ENCODE measurements at places on chromosomes 12 and 14.

GRCh38 chr12:117388951-117389446 lies 27.6 kb upstream of the NOS1 start:
- no peak for DNase-seq

DNA sequence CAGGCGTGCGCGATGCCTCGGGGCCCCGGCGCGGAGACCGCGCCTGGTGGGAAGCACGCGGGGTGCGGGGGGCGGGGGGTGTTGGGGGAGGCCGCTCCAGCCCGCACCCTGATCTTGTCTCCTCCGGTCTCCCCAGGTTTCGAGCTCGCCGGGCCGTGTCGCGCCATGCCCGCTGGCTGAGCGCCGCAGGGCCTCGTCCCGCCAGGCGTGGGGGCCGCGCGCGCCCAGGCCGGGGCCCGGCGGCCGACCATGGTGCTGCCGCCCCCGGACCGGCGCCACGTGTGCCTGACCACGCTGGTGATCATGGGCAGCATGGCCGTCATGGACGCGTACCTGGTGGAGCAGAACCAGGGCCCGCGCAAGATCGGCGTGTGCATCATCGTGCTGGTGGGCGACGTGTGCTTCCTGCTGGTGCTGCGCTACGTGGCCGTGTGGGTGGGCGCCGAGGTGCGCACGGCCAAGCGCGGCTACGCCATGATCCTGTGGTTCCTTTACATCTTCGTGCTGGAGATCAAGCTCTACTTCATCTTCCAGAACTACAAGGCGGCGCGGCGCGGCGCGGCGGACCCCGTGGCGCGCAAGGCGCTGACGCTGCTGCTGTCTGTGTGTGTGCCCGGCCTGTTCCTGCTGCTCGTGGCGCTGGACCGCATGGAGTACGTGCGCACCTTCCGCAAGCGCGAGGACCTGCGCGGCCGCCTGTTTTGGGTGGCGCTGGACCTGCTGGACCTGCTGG lies 2.4 kb downstream of the TMEM121 start:
- no peak for DNase-seq

- DNase-seq, result no peak
Measured at GRCh38 chr12:5590316-5590715, 158.4 kb downstream of the NTF3 start.

GRCh38 chr14:99578541-99579101 lies 25.4 kb downstream of the CCDC85C start:
- DNase-seq, result no peak

DNA sequence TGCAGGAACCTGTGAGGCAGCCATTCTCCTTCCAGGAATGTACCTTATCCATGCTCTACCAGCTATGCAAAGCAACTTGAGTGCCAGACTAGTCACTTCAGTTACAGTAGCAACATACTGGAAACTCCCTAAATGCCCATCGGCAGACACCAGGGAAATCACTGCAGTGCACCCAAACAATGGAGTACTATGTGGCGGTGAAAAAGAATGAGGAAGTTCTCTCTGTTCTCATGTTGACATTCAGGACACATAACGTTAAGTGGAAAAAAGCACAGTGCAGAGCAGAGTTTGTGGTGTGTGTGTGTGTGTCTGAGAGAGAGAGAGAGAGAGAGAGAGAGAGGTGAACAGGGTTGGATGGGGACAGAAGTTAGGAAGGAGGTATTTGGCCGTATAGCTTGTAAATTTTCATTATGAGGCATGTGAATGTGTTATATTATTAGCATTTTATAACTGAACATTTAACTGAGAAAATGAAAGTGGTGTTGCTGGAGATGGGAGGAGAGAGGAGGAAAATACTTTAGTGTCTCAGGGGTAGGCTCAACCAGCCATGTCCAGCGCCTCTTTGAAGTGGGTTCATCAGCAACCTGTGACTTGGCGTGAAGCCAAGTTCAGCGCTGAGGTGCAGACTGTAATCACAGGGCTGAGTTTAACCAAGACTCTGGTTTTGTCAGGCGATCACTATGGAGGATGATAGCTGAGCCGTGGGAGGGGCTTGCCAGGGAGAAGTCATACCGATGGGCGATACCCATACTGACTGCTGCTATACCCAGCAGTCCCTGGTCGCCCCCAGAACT lies 17.3 kb downstream of the TNFAIP2 start:
- no peak for DNase-seq

DNA sequence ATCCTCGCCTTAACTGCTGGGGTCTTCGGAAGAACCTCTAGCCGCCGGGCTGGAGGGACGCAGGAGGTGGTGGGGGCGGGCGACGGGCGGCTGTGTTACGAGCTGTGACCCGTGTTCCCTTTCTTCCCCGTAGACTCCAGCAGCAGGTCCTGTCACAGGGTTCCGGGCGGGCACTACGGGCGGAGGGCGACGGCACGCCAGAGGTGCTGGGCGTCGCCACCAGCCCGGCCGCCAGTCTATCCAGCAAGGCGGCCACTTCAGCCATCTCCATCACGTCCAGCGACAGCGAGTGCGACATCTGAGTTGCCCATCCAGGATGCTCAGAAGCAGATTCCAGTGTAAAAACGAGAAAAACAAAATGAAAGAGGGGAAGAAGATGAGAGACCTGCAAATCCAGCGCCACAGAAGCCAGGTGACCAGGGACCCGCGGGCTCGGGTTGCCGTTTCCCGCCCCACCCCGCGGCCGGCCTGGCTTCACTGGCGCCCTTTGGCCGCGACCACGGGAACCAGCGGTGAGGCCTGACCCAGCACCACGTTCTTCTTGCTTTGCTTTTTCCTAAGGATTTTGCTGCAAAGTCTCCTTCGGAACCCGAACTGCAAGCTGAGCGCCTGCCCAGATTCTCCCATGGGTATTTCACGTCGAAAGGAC lies 2.1 kb downstream of the SIX6 start:
- no peak for DNase-seq

- DNase-seq, result peak; percentile 42
Measured at GRCh38 chr14:67636361-67636919, 16.7 kb downstream of the ARG2 start.

GRCh38 chr12:20442322-20442721 lies 74.0 kb downstream of the PDE3A start:
- DNase-seq, result no peak

GRCh38 chr12:67327466-67327865 lies 58.3 kb downstream of the CAND1 start:
- no peak for DNase-seq

DNA sequence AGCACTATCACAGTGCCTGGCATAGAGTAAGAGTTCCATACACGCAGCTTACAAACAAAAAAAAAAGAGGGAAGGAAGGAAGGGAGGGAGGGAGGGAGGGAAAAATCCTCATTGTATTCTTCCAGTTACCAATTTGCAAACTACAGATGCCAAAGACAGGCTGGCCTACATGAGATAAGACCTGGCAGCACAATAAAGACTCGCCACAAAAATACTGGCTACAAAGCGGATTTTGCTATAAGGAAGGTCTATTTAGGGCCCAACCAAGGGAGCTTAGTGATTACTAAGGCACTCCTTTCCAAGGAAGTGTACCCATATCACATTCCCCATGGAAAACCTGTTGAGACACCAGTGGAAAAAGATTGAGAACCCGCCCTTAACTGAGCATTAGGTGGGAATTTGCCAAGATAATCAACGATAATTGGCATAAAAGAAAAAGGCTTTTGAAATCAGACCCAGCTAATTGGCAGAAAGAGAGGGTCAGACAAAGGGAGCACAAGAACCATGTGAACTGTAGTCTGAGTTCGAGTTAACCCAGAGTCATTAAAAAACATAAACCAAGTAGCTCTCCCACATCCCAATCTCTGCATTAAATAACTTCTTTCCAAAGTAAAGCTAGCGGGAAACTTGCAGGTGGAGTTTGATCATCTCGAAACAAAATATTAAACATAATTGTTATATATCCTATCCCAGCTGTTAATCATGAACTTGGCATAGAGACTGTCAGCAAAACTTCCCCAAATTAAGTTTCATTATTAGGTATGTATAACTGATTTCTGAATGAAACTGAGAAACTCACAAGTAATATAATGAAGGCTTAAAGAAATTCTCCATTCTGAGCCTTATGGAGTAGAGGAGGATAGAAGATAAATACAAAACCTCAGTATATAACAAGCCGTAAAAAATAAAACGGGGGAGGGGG lies 50.1 kb downstream of the PHLDA1 start:
- no peak for DNase-seq

DNA sequence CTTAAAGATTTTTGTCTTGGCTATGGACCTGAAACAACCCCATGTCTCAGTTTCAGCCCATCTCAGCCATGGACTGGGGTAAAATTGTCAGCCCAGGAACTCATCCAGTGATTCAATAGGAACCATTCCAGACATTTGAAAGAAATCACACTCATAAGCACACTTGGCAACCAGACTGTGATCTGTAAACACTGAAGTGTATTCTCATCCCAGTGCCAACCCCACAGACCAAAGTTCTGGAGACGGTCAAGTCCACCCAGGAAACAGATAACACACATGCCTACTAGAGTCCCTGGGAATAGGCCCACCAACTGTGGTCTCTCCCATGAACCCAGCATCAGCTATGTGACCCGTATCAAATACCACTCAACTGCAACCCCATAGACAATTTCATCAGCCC lies 804.6 kb downstream of the TRHDE start:
- no peak for DNase-seq

- no peak for DNase-seq
Measured at GRCh38 chr12:10012630-10013330, 2.4 kb downstream of the CLEC12B start.

DNA sequence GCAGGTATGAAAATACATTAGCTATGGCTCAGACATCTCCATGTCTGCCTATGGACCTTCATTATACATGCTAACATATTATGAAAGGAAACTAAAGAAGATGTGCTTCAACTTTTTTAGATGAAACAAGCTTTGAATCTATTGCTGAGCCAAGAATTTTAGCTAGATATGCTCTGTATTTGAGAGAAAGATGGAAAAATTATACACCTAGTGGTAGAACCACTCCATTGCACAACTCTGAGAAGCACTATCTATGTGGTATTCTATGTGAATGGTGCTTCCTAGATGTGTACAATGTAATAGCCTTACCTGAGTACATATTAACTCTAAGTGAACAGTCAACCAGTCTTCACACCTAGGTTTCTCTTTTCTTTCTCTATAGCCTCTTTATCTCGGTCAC lies 17.3 kb downstream of the EPYC start:
- no peak for DNase-seq

DNA sequence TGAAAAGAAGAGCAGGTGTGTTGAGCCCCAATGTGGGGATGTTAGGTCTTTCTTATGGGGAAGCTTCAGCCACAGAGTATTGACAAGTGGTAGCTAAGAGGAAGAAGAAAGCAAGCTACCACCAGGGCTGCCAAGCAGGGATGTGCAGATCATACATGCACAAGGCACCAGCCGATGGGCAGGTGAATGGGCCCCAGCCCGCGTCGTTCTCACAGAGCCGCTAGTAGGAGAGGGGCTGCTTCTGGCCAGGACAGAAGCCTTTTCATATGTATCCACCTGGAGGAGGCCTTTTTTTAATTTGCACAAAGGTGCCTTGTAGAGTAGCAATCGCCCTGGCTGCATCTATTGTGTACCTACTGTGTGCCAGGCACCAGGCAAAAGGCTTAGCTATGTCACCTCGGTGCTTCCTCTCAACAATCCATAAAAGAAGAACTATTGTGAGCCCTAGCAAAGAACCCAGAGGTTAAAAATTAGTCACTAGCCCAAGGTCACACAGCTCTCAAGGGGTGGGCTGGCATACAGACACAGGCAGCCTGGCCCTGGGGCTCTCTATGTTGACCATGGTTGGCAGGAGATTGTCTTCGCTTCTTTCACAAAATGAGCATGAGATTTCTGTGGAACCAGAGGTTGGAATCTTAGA lies 8.2 kb downstream of the NUAK1 start:
- DNase-seq, result no peak

- no peak for DNase-seq
Measured at GRCh38 chr14:69324341-69324931, 64.5 kb downstream of the GALNT16 start.

DNA sequence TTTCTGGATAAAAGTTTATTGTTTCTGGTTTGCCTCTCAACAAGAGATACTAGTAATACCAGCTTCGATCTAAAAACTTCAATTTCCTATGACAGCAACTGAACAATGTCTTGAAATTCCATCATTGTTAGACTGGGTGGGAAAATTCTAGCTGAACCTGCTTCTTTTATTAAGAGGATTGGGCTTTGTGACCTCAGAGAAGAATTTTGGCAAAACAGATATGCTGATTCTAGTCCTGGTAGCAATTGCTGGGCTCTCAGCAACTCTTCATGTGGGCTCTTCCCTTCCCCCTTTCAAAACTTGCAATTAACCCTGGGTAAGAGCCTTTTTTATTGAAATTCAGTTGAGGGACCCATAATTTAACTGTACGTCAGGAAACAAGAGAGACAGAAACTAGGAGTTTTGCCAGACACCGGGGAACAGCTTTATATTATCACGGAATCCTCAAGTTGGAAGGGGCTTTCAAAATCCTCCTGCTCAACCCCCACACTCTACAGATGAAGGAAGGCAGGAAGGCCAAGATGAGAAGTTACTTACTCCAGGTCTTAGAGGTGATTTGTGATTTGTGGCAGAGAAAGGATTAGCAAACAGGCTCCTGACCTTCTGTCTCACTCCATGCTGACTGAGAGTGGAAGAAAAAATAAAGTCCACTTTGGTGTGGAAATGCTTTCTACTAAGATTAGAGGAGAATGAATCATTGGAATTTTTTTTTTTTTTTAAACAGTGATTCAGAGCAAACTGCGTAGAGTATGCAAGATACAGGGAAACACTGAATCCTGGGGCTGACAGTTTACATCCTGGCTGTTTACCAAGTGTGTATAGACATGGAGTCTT lies 239.0 kb upstream of the ATP2B1 start:
- DNase-seq, result peak; percentile 87

GRCh38 chr14:68127166-68127565 lies 307.6 kb downstream of the RAD51B start:
- DNase-seq, result no peak

DNA sequence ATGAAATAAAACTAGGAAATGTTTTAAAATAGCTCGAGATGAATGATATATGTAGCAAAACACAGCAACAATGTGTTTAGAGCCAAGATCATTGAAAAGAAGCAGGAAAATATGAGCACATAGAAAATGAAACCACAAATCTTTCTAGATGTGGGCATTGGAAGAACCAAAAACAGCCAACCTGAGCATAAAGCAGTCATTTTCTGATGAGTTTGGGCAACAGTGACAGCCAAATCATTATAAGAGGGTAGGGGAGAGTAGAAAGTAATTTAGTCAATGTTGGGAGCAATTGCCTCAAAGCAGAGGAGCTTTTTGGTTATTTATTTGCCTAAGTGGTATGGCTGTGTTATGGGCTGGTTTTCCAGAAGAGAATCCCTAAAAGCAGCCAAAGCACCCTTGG lies 8.8 kb upstream of the BICDL1 start:
- DNase-seq, result no peak

DNA sequence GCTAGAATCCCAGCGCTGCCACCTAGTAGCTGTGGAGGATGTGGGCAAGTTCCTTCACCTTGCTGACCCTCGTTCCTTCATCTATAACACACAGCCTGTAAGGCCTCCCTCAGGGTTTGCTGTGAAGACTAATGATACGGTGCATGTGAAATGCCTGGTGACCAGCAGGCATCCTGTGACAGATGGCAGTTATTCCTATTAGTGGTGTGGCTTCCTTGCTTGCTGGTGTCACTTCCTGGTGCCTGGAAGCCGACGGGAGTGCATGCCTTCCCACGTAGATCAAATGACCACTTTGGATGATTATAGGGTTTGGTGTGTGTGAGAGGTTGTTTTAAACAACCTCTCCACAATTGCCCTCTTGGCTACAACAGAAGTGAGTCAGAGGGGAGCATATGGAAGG lies 894.9 kb downstream of the VRK1 start:
- no peak for DNase-seq
